Fibroblast of skin of abdomen (primary cell): ENCODE measurements at places on chromosomes 1 and 21.
A peak's percentile ranks its signal among the peaks of the same experiment; 100 is the strongest.

- no peak for DNase-seq
These were observed 36.4 kb upstream of the STUM start for GRCh38 chr1:226512076-226512728.

DNA sequence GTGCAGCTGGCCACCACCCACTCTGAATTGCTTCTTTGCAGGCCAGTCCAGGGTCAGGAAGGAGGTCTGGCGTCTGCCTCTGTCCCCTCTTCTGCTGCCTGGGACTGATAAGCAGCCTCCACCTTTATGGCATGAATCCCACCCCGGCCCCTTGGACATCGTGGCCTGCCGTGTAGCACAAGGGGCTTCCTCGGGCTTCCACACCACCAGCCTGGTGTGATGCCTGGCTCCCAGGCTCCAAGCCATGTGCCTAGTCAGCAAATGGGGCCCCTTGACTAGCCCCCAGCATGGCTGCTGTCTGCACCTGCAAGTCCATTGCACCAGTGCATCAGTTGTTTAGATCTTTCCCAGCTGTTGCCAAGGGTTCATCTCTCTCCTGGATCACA is 9.9 kb upstream of the ARF1 start:
- DNase-seq = no peak

- peak; percentile 82 for DNase-seq
These were observed 125.4 kb upstream of the USP25 start for GRCh38 chr21:15604413-15604812.

DNA sequence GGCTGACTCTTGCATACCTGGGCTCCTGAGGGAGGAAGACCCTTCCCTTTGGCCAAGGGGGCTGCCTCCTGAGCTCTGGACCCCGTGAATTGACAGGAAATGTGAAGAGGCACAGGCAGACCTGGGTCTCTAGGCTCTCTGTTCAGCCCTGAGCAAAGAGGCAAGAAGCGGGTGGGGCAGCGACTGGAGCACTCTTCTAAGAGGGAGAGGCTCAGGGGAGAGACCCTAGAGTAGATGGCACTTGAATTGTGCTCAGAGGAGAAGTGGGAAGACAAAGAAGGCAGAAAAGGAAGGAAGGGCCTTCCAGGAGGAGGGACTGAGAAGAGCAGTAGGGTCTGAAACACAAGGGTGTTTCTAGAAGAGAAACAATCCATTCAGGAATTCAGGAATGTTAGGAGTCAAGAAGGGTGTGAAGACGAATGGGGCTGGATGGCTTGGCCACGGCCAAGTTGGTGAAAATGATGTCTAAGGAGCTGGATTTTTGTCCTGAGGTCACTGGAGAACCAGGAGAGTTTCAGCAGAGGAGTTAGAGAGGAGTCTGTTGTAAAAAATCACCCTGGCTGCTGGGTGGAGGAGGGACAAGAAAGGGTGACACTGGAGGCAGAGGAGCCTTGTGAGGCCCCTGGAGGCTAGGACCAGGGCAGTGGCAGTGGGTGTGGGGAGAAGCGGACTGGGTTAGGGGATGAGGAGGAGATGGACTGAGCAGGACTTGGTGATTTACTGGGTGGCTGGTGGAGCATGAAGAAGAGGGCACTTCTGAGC is 5.3 kb downstream of the TIE1 start:
- DNase-seq = no peak

GRCh38 chr21:34827445-34828235 is 158.8 kb downstream of the CLIC6 start:
- DNase-seq = no peak

DNA sequence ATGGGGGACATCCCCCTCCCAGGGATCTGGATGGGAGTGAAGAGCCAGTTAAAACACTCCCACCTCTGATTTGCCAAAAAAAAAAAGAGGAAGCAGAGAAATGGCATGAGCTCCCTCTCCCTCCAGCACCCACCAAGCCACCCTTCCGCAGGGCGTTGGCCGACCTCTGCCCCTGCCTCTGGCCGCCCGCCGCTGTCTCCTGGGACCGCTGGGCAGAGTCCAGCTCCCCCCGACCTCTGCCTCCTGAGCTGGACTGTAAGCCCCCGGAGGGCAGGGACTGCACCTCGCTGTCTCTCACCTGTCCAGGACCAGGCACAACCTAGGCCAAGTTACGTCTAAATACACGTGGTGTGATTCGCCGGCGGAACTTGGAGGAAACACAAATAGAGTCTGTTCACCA is 174.3 kb downstream of the PRDM16 start:
- no peak for DNase-seq

- no peak for DNase-seq
These were observed 136.7 kb upstream of the C1orf105 start for GRCh38 chr1:172283766-172284165.

- no peak for DNase-seq
These were observed 24.6 kb downstream of the EXTL2 start for GRCh38 chr1:100869996-100870395.

GRCh38 chr1:20259646-20260045 is 31.0 kb upstream of the VWA5B1 start:
- DNase-seq = no peak

DNA sequence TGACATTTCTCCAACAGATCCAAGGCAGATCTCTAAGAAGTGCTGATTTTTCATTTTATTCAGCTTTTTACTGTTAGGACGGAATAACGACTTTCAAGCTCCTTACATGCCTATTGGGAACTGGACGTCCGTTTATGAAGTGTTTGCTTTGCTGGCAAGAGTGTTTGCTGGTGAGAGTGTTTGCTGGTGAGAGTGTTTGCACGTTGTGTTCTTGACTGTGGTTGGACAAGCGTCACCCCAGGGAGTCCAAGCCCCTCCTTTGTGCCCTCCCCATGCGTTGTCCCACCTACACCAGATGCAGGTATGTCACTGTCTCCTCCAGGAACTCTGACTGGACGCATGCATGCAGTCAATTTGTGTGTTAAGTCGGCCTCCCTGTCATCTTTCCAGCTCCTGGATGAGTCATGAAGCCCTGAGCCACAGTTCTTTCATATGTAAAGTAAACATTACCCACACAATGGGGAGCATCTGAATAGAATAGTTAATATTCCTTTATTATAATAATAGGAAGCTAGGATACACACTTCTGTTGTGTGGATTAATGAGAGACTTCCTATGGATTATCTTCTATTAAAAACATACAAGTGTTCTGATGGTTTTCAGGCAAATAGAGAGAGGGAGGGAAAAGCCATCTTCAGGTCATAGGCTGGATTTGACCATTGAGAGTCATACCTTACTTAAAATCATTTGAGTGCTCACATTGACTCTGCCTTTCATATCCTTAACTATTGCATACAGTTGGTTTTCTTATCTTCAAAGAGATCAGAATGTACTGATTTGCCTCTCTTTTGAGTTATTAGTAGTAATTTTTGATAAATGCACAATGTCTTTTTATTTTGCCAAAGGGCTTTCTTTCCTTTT is 119.2 kb downstream of the GALNT2 start:
- DNase-seq = peak; percentile 76

- no peak for DNase-seq
These were observed 14.6 kb downstream of the STRIP1 start for GRCh38 chr1:110048923-110049601.

DNA sequence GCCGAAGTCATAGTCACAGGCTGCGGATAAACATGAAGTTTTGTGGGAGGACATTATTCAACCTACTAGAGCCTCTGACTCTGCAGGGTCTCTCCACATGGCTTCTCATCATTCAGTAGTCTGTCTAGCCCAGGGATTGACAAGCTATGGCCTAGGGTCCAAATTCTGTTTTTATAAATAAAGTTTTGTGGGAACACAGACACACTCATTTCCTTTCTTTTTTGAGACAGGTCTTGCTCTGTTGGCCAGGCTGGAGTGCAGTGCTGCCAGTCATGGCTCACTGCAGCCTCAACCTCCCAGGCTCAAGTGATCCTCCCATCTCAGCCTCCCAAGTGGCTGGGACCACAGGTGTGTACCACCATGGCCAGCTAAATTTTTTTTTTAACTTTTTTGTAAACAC is 8.1 kb upstream of the ENO1 start:
- no peak for DNase-seq

DNA sequence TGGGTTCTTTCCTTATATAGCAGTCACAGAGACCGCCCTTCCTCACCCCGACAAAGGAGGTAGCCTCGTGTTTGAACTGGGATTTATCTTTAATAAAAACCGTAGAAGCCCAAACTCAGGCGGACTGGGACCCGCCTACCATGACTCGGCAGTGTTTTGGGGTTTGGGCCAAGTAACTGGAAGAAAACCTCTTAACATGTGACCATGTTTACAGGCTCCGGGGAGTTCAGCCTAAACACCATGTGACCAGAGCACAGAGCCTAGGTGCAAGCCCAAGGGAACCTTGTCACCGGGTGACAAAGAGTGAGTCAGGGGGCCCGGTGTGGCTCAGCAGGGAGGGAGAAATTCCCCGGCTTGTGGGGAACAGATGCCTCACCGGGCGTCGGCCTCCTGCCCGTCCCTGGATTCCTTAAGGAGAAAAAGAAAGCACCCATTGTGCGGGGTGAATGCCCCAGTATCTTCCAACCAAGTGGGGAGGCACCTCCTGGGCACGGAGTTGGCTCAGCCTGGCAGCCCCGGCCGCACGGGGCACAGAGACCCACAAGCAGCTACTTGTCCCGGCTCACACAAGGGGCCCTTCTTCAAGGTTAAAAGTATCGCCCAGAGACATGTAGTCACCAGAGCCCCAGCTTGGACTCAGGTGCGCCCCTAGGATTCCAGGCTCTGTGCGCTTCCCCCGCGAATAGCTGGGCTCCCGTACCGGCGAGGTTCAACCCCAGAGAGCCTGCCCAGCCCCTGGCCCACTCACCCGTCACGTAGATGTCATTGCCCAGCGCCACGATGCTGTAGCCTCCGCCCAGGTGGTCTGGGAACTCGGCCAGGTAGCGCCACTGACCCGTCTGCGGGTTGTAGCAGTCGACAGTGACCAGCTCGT is 1.4 kb downstream of the KLHL21 start:
- DNase-seq = peak; percentile 87

DNA sequence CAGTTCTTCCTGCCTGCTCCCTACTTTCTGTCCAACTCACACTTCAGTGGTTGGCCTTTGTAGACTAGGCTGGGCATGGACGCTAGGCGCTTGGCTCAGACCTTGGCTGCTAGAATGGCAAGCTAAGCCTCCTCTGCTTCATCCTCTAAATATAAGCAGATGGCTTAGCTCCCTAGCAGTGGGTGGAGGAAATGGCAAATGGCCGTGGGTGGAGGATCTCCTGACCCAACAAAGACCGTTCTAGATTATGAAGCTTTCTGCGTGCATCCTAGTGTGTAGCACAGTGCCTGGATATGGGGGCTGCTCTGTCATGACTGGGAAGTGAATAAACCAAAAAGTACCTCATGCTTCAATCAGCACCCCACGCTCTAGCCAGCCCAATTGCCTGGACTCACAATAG is 10.4 kb upstream of the ETV3L start:
- no peak for DNase-seq

DNA sequence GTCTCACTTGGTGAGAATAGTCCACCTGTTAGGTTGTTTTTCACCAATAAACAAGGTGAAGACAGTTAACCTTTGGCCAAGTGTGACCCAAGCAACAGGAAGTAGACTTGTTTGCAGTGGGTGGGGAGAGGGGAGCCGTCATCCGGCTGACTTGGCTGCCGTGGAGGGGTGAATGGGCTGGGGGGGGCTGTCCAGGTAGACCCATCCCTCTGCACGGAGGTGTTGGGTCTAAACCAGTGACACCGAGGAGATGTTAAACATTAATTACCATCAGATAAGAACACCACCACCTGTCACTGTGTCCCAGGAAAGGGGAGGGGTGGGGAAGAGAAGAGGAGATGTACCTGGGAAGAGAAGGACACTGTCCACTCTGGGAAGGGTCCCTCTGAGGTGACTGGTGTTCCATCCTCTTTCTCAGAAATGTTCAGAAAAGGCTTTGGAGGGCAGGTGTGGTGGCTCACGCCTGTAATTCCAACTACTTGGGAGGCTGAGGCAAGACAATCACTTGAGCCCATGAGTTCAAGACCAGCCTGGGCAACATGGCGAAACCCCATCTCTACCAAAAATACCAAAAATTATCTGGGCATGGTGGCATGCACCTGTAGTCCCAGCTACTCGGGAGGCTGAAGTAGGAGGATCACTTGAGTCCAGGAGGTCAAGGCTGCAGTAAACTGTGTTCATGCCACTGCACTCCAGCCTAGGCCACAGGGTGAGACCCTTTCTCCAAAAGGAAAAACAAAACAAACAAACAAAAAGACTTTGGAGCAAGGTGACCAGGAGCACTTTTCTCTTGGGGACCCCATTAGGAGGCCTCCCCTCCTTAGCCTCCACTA is 6.7 kb upstream of the MYOM3 start:
- no peak for DNase-seq

DNA sequence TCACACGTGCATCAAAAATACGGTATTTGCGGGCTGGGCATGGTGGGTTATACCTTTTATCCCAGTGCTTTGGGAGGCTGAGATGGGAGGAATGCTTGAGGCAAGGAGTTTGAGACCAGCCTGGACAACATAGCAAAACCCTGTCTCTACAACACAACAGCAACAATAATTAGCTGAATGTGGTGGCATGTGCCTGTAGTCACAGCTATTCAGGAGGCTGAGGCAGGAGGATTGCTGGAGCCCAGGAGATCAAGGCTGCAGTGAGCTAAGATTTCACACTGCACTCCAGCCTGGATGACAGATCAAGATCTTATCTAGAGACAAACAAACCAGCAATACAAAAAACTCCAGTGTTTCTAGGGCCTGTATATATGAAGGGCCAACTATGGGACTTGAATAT is 30.6 kb downstream of the PTPRU start:
- no peak for DNase-seq

- no peak for DNase-seq
These were observed 5.6 kb downstream of the SH3BGRL3 start for GRCh38 chr1:26285366-26286063.

DNA sequence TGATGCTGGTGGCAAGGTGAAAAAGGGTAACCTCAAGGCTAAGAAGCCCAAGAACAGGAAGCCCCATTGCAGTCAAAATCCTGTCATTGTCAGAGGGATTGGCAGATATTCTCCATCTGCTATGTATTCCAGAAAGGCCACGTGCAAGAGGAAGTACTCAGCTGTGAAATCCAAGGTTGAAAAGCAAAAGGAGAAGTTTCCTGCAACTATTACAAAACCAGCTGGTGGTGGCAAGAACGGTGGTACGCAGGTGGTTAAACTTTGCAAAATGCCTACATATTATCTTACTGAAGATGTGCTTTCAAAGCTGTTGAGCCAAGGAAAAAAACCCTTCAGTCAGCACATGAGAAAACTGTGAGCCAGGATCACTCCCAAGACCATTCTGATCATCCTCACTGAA is 13.7 kb upstream of the VPS45 start:
- DNase-seq = no peak
